Activated effector memory CD4-positive, alpha-beta T cell treated with anti-CD3 and anti-CD28 coated beads, Interleukin-2, amount 50 U/mL, for 16 hours (primary cell): ENCODE measurements at places on chromosomes 3 and 15.

DNA sequence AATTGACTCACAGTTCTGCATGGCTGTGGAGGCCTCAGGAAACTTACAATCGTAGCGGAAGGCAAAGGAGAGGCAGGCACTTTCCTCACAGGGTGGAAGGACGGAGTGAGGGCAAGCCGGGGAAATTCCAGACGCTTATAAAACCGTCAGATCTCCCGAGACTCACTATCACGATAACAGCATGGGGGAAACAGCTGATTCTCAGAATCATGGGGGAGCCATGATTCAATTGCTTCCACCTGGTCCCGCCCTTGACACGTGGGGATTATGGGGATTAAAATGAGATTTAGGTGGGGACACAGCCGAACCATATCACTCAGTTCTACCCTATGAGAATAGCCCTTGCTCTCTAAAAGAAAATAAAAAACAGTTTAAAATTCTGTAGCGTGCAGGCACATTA is 13.4 kb upstream of the SYNPR start:
- DNase-seq: no peak

GRCh38 chr3:30181581-30181980 is 424.8 kb upstream of the TGFBR2 start:
- no peak for DNase-seq

DNA sequence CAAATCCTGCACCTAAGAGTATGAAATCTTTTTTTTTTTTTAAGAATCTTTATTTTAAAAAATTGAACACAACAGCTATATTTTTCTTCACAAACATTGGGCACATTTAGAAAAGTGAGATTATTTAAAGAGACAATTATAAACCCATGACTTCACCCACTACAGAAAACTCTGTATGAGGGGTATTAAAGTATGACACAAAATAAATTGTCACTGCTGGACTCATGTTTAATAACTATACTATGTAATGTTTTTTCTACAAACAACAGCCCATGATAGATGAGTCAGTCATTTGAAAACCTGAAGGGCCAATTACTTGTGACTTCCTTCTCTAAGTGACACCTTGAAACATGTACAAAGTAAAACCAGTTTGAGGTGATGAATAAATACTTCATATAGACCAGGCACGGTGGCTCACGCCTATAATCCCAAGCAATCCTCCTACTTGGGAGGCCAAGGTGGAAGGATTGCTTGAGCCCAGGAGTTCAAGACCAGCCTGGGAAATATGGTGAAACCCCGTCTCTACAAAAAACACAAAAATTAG is 36.0 kb downstream of the AQR start:
- no peak for DNase-seq

- no peak for DNase-seq
Observed at GRCh38 chr3:48129921-48130320, 58.3 kb downstream of the CDC25A start.

DNA sequence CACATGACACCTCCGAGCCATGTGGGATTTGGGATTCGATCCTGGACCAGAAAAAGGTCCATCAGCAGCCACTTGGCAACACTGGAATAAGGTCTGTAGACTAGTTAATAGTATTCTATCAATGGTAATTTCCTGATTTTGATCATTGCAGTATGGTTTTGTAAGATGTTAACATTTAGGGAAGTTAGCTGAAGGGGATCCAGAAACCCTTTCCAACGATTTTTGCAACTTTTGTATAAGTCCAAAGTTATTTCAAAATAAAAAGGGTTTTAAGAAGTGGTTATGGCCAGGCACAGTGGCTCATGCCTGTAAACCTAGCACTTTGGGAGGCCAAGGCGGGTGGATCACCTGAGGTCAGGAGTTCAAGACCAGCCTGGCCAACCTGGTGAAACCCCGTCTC is 10.2 kb downstream of the BDH1 start:
- DNase-seq: no peak
